ENCODE measurements at places on chromosomes 7 and 10. TPM values are rescaled to one million over a fixed set of nuclear protein-coding genes. Genes with fewer than 3 reads are reported as not detected.

GRCh38 chr10:16689227-16689626, 128.0 kb downstream of the RSU1 start:
- H3K27me3 ChIP-seq = no peaks in the 10 kb centered on the region
- no peaks in the 10 kb centered on the region for H3K36me3 ChIP-seq
- H3K4me1 ChIP-seq = no peaks in the 10 kb centered on the region

DNA sequence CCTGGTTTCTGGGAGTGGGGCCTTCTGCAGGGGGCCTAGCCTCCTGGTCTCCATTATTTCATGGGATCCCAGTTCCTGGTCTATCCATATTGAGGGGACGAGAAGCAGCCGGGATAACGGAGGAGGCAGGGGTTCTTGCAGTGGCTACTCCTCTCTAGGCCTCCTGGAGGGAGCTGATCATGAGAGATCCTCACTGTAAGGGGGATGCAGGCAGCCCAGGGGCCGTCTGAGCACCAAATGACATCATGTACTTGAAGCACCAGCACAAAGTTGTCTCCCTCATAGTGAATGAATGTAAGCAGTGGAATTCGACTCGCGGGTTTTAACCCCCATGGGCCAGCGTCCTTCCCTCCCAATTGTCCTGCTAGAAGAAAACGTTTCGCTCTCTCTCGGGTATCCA, 964 bp upstream of the ADCY1 start:
- DNase-seq = no peak
- peaks cover 12% of the 10 kb centered on the region for H3K4me1 ChIP-seq
- no peaks in the 10 kb centered on the region for H3K36me3 ChIP-seq
- H3K27ac ChIP-seq = no peak overlapping the region
- H3K4me3 ChIP-seq = no peak overlapping the region

DNA sequence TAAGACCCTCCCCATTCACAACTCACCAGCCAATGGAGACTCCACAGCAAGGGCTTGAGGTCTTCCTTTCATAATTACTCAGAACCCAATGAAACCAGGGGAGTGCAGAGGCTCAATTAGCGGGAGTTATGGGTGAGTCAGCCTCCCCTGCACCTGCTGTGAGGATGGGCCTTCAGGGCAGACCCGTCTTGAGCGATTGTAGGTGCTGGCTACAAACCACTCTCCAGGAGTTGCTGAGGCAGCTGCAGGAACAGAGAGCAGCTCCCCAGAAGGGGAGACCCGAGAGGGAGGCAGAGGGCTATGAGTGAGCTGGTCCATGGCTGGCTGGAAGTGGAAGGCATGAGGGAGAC, 58.5 kb upstream of the SORCS3 start:
- H3K4me1 ChIP-seq = no peaks in the 10 kb centered on the region
- H3K36me3 ChIP-seq = no peaks in the 10 kb centered on the region
- DNase-seq = no peak
- H3K4me3 ChIP-seq = no peak overlapping the region

- no peaks in the 10 kb centered on the region for H3K36me3 ChIP-seq
- peaks cover 17% of the 10 kb centered on the region for H3K4me1 ChIP-seq
- H3K4me3 ChIP-seq = no peak overlapping the region
Measured at GRCh38 chr7:101953248-101953819, 135.9 kb downstream of the CUX1 start.

DNA sequence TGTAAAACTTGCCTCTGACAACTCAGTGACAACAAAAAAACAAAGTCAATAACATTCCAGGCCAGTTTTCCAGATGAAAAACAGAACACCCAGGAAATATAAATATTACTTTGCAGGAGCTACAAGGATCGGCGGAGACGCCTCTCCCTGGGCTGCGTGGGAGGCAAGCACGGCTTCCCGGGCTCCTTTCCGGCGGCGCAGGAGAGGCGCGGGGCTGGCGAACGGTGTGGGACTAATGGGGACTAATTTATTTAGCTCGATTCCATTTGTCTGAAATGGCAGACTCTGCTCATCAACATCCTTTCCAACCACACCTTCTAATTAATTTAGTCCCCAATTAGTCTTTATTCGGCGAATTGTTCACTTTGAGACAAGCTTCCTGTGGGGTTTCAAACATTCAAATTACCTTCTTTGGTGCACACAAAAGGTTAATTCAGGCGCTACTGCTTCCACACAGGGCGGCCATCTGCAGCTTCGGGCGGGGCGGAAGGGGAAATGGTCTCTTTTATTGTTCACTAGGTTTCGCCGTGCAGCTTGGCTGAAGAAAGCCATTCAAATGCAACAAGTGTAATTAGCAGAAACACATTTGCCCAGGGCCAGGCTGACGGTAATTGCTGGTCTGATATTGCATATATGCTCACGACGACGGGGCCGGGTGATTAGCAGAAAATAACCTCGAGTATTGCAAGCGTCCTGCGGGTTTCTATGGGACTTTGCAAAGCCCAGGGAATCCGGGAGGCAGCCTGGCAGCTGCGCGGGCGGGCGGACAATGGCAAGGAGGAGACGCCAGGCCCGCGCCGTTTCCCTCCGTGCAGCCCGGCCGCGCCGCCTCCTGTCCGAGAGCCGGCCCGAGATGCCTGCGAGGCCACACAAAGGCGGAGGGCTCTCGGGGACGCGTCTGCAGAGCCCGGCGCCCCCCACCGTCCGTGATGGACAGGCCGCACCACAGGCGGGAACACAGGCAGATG, 270.1 kb downstream of the PTPRN2 start:
- peak; percentile 59 for DNase-seq
- no peaks in the 10 kb centered on the region for H3K27me3 ChIP-seq
- no peaks in the 10 kb centered on the region for H3K4me1 ChIP-seq
- no peaks in the 10 kb centered on the region for H3K36me3 ChIP-seq
- no peak overlapping the region for H3K4me3 ChIP-seq

PDE6C gene
- 0.07 TPM for total RNA-seq

Measured in hepatocyte (in vitro differentiated cells).